ENCODE measurements at places on chromosomes 1 and 21.
A peak's percentile ranks its signal among the peaks of the same experiment; 100 is the strongest.

DNA sequence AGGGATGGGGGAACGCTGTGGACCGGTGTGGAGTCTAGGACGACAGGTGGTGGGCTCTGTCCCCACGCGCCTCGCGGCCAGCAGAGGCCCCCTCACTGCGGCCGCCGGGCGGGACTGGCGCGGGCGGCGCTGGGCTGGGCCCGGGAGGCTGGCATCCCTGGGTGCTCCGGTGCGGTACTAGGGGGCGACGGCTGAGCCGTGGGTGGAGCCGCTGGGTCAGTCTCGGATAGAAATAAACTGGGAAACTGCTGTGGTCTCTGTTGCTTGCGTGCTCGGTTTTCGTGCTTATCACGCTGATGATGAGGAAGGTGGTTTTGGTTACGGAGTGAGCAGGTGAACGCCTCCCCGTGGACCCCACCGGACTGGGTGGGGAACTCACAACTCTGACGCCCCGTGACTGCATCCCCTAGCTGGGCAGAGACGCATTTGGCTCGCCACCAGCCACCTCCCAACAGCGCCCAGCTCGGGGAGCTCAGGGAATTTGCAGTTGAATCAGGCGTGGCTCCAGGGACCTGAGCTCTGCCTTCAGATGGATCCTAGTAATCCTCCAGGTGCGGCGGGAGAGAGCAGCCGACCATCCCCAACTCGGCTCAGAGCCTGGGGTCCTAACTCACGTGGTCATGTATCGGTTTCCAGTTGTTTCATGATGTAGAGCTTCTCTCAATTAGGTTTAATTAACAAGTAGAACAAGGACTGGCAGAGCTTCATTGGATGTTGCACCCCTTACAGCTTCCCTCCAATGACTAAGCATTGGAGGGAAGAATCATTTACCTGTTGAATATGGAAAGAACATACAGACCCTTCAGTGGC, 32.1 kb downstream of the HSD17B7 start:
- no peak for DNase-seq

GRCh38 chr1:238241607-238242006, 350.9 kb upstream of the ZP4 start:
- DNase-seq, result no peak

- no peak for DNase-seq
Measured at GRCh38 chr1:182611326-182611725, 7.1 kb upstream of the RGS16 start.

GRCh38 chr1:9289090-9289534, 3.6 kb upstream of the SPSB1 start:
- peak; percentile 76 for DNase-seq

- no peak for DNase-seq
Measured at GRCh38 chr1:96361271-96361856, 360.2 kb upstream of the PTBP2 start.

- DNase-seq, result no peak
Measured at GRCh38 chr1:235831148-235831547, 35.6 kb downstream of the LYST start.

DNA sequence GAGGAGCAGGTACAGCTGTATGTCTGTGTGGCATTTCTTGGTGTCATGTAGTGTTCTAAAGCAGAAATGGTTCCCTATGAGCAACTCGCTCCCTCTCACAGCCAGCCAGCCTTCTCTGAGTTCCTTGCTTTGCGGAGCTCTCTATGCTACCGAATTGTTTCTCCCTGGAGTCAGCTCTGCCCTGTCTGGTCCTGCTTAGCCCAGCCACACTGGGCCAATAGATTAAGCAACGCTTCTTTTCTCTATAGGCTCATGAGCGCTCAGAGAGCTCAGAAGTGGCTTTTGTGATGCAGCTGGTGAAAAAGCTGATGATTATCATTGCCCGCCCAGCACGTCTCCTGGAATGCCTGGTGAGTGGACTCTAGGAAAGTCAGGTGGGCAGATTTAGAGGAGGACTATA, 113.1 kb downstream of the PIK3R3 start:
- no peak for DNase-seq

DNA sequence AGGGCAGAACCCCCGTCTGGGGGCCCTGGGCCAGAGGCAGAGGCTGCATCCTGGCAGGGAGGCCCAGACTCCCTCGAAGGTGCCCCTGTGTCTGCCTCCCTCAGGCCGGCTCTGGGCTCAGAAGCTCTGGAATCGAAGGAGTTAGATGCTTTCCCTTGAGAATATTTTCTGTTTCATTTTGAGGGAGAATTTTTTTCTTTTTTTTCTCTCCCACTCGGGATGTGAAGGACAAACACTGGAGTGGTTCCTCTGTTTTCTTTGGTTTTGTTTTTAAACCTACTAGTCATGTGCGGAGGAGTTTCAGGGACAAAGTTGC, 44.7 kb downstream of the PRDM16 start:
- DNase-seq, result no peak

DNA sequence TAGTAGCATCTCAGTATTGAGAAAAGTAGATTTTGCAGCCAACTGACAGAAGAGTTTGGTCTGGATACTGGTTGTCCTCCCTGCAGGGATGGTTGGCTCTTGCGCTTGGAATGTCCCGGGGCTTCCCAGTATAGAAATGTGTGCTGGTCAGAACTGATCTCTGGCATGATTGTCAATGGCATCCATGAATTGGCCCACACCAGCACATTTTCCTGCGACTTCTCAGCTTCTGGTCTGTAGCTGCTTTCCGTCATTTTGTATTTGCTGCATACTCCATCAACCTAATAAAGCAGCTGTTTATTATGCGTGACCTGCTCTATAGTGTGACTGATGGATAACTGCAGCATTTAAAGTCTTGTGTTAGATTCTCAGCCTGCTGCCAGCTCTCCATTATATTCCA, 203.7 kb downstream of the S1PR1 start:
- DNase-seq, result no peak

DNA sequence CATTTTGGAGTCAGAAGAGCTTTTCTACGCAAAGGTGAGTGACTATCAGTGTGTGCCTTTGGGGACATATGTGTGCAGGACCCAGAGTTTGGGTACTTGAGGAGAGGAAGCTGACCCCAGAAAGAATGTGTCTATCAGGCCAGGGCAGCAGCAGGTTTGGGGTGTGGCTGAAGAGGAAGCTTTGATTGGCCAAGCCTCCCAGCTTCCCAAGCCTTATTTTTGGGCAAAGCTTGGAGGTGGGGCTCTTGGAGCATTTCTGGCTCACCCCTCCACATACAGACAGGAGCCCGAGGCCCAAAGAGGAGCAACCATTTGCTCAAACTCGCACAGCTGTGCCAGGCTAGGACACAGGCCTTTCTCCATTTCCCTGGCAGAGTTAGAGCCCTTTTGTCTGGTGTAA, 4.7 kb downstream of the GPR3 start:
- no peak for DNase-seq

- no peak for DNase-seq
Measured at GRCh38 chr1:14113841-14114567, 414.0 kb downstream of the PRDM2 start.

GRCh38 chr1:87565861-87566260, 237.2 kb downstream of the LMO4 start:
- no peak for DNase-seq

GRCh38 chr1:24027838-24028468, 47.8 kb upstream of the SRSF10 start:
- DNase-seq, result no peak

DNA sequence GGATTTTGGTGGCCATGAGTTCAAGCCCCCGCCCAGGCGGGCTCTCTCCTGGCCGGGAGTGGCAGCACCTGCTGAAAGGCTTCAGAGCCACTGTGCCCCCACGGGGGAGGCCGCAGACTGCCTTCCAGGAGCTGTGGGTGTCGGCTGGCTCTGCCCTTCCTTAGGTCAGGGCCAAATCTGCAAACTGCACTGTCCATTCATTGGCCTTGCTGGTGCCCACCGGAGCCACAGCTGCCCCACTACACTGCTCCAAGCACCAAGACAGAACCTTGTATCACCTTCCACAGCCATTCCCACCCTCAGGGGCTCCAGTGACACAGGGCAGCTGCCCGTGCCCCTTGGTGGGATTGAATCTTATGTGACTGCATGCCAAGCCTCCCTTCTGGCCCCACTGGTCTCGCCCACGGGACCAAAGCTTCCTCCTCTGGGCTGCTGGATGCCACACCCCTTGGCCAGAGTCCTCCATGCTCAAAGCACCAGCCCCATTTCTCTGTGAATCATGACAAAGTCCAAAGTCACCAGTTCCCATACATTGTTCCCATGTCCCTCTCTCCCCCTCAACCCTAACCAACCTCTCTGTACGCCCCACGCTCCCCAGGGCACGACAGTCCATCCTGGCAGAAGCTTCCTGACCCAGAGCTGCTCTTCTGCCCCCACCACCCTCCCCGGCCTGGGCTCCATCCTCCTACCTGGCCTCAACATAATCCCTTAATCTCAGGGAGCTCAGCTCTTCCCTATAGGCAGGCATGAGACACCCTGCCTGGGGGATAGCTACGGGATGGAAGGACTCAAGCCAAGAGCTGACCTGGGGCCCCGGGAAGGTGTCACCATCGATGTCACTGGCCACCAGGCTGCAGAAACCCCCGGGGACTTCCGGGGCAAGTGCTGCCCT, 20.9 kb upstream of the GPR153 start:
- no peak for DNase-seq

- no peak for DNase-seq
Measured at GRCh38 chr1:19708567-19709110, 44.0 kb downstream of the HTR6 start.

GRCh38 chr1:21568006-21568746, 59.0 kb downstream of the ALPL start:
- no peak for DNase-seq

DNA sequence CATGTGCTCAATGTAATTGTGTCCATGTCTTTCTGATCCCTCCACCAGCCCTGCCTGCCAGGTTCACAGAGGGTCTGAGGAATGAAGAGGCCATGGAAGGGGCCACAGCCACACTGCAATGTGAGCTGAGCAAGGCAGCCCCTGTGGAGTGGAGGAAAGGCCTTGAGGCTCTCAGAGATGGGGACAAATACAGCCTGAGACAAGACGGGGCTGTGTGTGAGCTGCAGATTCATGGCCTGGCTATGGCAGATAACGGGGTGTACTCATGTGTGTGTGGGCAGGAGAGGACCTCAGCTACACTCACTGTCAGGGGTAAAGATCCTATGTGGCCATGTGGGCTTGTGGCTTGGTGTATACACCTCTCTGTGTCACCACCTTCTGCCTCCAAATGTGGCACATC, 91.4 kb downstream of the OBSCN start:
- no peak for DNase-seq

DNA sequence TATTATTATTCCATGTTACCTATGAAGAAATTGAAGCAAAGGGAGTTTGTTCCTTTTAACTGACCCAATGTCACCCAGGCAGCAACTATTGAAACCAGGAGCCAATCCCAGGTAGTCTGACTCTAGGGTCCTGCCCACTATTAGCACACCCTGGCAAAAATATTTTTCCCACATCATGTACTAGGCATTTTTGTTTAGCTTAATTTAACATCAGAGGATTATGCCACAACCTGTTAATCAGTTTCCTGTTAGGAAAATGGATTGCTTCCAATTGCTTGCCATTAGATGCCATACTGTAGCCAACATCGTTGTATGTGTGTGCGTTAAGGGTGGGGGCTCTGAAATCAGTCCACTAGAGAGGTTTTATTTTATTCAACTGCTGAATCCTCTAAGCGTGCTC, 281.1 kb downstream of the DNM3 start:
- DNase-seq, result no peak

- DNase-seq, result no peak
Measured at GRCh38 chr1:227864882-227865281, 49.4 kb downstream of the PRSS38 start.

DNA sequence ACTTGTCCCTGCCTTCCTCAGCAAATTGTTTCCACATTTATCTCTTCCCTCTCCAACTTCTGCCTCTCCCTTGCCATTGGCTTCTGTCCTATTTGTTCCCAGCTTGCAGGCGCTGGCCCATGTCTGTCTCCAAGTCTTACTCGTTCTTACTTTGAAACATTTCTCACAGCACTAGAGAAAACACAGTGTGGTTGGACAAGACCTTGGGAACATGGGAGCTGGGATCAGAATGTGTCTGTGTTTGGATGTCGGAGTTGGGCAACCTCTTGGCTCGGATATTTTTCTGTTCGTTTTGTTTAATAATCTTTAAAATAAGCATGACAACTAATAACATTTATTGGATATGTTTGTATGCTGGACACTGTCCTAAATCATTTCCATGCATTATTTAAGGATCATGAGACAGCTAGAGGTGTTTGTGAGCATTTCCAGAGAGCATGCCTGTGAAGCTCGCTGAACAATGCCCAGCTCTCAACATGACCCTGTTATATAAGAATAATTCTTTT, 5.9 kb upstream of the BRWD1 start:
- no peak for DNase-seq

DNA sequence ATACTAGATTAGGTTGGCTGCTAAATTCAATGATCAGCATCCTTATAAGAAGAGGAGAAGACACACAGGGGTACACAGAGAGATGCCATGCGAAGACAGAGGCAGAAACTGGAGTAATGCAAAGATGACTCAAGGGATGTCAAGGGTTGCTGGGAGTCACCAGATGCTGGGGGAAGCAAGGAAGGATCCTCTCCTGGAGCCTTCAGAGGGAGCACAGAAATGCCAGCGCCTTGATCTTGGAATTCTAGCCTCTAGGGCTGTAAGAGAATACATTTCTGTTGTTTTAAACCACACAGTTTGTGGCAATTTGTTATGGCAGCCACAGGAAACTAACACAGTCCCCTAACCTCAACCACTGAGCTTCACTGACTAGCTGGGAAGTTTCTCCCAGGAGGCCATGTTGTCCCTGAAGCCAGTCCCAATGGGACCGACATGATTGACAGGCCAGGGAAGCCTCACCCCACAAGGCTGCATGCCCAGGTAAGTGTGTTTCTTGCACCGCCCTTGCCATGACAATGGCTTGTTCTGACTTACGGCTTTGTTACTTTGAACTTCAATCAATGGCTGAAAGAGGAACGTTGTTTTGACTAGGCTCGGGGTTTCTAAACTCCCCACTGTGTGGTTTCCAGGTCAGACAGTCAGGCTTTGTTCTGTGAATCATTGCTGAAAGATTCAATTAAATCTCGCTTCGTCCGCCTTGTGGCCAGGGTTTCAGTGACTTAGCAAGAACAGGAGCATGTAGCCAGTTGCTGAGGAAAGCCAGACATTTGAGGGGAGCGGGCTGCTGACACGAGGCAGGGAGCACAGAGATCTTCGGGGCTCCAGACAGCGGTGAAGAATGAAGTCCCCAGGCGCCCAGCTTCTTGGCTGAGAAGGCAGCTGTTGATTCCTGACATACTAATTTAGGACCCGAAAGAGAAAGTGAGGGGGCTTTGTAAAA, 62.3 kb downstream of the RUNX1 start:
- DNase-seq, result peak; percentile 60

DNA sequence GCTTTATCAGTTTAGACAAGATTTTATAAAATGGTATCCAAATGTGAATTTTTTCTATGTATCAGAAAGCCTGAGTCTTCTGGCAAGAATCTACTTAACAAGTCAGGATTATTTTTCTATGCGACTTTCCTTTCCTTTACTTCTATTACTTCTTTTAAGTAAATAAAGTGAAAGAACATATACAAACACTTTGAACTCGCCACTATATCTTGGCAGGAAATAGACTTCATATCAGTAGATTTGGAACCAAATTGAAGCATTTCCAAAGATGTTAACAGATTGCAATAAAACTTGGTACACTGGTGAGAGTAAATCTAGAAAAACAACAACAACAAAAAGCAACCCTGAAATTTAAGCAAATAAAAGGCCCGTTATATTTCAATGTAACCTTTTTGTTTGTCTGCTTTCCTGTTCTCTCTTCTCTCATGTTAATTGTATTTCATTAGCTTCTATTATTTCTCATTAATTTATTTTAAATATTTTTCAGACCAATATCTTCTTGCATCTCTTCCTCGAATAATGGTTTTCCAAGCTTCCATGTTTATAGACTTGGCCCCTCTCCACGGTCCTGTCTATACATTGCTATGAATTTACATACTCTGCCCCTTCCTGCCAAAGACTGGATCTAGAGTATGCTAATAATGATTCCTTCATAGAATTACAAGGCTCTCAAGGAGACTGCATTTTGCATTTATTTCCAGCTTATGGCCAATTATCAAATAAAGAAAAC, 843.6 kb downstream of the ADGRL2 start:
- no peak for DNase-seq
